ENCODE measurements at places on chromosomes 1 and 21.

- no peak for ATAC-seq
Measured at GRCh38 chr1:118791094-118791691, 196.9 kb downstream of the TBX15 start.

DNA sequence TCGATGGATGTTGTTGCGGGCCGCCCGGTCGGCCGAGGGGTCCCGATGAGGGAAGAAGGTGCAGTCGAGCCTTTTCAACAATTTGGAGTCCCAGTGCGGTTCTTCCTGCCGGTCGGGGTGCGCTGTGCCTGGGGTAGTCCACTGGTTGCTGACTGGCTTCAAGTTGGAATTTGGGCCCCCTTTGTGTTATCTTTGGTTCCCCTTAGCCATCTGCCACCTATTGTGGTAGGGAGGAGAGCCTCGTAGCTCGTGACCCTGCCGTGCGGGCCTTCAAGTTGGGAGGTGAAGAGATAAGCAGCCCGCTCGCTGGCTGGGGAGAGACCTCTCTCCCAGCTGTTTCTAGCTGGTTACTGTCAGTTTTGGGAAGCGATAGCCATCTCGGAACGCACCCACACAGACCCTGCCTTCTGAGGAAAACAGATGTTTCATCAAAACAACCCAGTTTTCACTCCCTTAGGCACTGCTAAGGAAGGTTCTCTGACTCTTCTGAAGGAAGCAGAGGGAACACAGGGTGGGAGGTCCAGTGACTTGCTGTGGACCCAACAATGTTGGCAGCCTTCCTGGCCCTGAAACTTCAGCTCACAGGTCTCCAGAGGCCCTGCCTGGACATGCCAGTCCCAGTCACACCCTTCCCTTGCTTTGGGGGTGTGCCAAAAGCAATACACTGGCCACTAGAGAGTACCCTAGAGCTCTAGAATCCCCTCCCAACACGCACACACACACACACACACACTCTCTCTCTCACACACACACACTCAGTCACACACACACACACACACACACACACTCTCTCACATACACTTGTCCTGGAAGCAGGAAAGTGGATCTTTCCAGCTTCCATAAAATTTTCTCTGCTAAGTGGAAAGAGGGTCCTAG is 1.0 kb downstream of the BTG2 start:
- ATAC-seq = peak; percentile 34

DNA sequence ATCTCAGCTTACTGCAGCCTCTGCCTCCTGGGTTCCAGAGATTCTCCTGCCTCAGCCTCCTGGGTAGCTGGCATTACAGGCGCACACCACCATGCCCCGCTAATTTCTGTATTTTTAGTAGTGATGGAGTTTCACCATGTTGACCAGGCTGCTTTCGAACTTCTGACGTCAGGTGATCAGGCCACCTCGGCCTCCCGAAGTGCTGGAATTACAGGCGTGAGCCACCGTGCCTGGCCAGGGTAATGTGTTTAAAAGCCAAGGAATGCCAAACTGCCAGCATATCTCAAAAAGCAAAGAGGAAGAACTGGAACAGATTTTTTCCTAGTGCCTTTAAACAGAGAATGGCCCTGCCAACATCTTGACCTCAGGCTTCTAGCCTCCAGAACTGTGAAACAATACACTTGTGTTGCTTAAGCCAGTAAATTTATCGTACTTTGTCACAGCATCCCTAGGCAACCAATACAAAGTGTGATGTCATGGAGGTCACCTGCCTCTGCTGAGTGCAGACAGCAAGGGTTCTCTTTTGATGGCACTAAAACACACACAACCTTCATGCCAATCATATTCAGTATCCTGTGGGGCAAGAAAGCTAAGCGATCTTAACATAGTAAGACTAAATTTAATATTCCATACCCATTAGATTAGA is 858.3 kb upstream of the TMPRSS15 start:
- no peak for ATAC-seq

GRCh38 chr21:15804247-15805005 is 74.6 kb downstream of the USP25 start:
- no peak for ATAC-seq

- no peak for ATAC-seq
Measured at GRCh38 chr1:1960480-1961196, 41.6 kb upstream of the TMEM52 start.

DNA sequence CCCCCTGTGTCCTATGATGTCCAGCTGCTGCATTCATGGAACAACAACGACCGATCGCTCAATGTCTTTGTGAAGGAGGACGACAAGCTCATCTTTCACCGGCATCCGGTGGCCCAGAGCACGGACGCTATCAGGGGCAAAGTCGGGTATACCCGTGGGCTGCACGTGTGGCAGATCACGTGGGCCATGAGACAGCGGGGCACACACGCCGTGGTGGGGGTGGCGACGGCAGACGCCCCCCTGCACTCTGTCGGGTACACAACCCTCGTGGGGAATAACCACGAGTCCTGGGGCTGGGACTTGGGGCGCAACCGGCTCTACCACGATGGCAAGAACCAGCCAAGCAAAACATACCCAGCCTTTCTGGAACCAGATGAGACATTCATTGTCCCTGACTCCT is 63.3 kb downstream of the SPSB1 start:
- ATAC-seq = no peak

DNA sequence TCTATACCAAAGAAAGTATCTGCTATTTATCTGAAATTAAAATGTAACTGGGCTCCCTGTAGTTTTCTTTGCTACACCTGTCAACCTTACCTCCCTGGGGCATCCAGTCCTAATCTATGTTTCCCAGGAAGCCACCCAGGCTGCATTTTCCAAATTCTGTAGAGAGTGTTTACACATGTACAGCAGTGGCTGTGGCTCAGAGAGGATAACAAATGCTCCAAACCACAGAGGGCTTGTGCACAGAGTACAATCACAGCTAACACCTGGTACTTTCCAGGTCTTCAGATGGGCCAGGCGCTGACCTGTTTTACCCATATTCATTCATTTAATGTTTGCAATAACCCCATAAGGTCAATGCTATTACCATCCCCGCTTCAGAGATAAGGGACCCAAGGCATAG is 146.5 kb upstream of the TNR start:
- ATAC-seq = no peak

GRCh38 chr1:117627546-117628130 is 21.8 kb downstream of the TENT5C start:
- no peak for ATAC-seq

DNA sequence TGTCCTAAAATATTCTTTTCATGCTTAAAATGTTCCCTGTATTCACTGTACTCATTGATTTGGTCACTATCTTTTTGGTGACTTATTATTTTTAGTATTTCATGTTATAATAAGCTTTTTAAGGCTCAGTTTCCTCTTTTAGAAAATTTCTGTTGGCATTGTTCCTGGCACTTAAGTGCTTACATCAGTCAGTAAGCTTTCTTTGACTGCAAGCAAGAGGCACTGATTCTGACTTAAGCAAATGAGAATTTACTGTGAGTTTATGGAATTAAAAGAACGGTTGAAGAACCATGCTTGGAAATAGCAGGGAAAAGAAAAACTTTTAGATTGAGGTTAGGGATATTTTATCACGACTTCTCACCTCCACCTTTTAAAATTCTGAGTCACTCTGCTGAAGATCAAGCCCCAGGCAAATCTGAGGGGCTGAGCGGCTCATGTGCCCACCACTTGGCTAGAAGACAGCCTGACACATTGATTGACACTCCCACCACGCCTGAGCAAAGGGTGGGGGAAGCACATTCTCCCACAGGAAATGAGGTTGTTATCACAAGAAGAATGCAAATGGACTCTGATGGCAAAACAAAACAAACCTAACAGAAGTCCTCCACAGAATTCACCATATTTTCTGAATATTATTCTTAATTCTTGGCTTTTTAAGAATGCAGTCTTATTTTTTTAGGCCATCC is 102.8 kb downstream of the KCTD3 start:
- no peak for ATAC-seq

GRCh38 chr1:213303286-213303685 is 252.2 kb downstream of the RPS6KC1 start:
- no peak for ATAC-seq

- ATAC-seq = no peak
Measured at GRCh38 chr1:88200545-88200944, 483.5 kb upstream of the PKN2 start.

- peak; percentile 3 for ATAC-seq
Measured at GRCh38 chr1:147598621-147599361, 57.5 kb downstream of the BCL9 start.

DNA sequence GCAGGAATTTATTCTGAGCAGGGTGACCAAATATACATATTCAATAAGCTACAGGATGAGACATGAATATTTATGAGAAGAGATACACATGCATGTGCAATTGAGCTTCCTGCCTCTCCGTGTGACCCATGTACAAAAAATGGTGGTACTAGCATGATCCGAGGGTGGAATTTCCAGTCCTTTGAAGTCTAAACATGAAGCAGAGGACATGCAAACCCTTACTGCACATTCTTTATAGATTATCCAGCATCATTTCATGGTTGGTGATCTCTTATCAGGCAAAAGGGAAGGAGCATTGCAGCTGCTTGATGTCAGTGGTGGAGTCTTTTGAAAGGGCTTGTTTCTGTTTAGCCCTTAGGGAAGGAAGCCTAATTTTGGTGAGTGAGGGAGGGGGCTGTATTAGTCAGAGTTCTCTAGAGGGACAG is 448.6 kb downstream of the SETD4 start:
- ATAC-seq = no peak

- no peak for ATAC-seq
Measured at GRCh38 chr1:172269084-172269483, 151.4 kb upstream of the C1orf105 start.

DNA sequence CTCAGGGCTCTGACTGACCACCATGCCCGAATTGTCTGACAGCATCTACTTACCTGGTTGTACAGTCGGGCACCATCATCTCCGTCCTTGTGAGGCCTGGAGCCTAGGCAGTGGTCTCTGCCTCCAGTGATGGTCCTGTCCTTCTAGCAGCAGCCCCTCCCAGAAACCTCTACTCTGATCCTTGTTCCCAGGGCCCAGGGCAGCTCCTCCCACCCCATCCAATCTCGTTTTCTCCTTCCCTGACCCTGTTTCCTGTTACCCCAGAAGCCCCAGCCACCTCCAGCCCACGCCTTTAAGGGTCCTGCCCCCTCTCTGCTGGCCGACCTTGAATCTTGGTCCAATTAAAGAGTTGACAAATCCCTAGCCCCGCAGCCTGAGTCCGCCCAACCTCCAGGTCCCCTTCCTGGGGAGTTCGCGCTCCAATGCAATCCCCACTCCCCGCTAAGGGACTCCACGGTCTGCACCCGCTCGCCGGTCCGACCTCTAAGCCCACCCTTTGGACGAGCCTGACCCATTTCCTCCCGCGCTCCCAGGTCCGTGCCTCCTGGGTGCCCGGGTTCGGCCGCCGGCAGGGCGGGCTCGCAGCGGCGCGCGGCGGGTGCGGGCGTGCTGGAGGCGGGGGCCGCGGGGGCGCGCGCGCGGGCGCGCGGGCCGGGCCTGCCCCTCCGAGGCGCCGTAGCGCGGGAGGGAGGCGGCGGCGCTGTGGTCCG is at the start of gene B4GALT2:
TSS of gene B4GALT2 (plus strand) at position 660 of the 710 bp plus-strand sequence. CDS start 1,951 bp downstream, outside the sequence.
- ATAC-seq = peak; percentile 7

DNA sequence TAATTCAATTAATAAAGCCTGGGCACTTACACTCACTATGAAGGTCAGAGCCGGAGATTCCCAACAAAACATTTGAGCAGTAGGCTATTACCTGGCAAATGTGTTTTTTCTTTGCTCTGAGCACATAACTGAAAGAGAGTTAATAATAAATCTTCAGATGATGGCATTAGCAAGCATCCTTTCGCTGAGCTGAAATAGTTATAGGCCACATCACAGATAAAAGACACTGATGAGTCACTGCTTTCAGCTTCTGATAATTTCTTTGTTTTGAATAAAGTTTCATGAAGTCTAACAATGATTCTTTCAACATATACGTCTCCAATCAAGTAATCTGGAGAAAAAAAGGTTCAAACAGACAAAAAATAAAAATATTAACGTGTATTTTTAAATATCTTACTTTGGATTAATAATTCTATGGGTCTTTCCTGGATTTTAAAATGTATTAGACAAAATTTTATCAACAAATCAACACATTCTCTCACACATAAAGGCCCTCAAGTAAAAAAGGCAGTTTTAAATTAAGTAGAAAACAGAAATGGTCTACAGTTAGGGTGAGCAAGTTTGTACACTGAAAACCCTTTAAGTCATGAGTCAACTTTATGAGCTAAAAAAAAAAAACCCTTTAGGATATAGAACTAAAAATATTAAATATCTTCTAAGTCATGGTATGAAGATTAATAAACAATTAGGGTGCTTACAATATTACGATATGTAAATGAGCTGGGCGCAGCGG is 33.1 kb downstream of the LTN1 start:
- no peak for ATAC-seq

- peak; percentile 73 for ATAC-seq
Measured at GRCh38 chr1:32005522-32005921, 8.1 kb upstream of the KHDRBS1 start.

DNA sequence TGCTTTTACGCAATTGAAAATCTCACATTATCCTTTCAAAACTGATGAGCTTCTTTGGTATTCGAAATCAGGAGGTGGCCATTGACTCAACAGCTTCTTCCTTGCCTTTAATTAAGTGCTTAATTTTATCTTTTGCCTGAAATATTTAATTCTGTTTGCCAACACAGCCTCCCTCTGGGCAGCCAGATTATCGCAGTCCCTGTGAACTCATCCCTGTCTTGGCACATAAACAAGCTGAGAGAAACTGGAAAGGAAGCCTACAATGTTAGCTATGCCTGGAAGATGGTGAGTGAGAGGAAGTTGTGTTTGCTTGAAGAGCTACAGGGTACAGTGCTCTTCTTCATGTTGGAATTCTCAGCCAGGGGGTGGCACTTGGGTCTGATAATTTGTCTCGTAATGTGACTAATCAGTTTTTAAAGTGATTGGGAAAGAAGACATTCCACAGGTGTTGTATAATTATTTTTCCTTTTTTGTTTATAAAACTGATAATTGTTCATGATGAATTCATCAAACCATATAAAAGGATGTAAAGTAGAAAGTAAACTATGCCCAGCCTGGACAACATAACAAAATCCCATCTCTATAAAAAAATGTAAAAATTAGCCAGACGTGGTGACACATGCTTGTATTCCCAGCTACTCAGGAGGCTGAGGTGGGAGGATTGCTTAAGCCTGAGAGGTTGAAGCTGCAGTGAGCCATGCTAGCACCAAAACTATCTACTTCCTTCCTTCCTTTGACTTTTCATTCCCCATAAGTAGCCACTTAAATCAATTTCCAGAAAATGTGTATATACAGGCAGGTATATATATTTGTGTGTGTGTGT is 90.1 kb upstream of the RAVER2 start:
- no peak for ATAC-seq

GRCh38 chr21:38396325-38396724 is 102.0 kb downstream of the ERG start:
- no peak for ATAC-seq

DNA sequence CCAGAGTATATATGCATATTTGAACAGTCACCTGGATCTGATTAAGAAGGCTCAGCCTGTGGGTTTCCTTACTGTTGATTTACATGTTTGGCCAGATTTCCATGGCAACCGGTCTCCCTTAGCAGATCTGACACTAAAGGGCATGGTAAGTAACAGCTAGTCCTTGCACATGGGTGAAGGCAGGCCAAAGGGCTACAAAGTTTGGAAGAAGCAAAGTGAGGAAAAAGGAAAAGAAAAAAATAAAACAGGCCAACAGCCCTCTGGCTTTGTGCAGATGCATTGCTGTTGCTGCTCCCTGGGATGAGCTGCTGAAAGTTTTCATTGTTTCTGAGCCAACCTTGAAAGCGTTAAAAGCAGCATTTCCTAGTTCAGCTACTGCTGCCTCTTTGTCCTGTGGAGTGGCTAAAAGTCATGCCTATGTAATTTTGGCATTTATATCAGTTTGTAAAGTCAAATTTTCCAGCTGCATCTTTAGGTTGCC is 176.5 kb upstream of the HOOK1 start:
- ATAC-seq = no peak
